Naive thymus-derived CD8-positive, alpha-beta T cell (primary cell): ENCODE measurements at places on chromosomes 11 and 22.
A peak's percentile ranks its signal among the peaks of the same experiment; 100 is the strongest.

DNA sequence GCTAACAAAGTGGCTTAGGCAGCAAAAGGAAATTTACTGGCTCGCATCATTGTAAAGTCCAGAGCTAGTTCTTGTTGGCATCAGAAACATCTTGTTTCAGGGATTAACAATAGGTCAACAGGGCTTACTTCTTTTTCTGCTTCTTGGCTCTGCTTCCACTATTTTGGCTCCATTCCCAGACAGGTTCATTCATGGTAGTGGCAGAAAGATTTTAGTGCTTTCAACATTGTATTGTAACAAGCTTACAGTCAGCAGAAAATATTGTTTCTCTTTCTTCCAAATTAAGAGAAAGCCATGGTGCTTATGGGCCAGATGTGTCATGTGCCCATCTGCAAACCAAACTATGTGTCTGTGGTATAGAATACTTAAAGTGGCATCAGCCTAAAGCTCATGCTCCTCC lies 315.6 kb downstream of the RAB38 start:
- DNase-seq: no peak

DNA sequence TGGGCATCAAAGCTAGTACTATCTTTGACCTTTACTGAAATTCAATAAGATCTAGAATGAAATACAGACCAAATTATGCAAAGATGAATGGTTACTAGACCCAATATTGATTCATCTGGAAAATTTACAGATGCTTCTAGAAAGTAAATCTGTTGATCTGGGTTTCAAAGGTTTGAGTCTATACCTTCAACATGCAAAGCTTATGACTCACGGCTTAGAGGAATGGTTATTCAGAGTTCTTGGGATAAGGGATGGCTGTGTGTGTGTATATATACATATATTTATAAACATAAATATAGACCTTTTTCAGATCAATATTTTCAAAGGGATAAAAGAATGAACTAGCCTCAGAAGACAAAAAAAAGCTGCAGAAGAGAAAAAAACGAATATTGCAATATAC lies 1.3 kb downstream of the SPTY2D1 start:
- no peak for DNase-seq

DNA sequence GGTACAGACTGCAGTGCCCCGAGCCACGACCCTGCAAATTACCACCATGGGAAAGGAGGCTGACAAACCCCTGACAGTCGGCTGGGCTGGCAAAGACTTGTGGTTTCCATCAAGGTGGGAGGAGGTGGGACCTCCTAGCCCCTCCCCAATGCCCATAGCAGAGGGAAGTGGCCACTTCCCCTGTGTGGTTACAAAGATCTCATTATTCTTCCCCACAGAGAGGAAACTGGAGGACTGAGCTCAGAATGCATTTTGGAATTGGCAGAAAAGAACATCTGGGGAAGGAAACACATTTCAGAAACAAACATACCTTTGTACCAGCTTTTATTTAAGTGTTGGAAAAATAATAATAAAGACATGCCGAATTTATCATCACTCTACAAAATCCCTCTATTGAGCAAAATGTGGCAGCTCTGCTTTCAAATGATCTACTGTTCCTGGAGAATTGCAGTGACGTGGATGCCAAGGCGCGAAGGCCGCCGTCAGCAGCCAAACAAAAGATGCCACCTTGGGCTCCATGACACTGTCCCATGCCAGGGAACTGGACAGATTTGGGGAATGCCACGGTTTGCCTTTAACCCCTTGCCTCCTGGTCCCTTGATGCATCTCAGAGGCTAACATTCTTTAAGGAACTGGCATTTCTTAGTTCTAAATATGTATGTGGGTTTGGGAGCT lies 169.6 kb downstream of the CRYBB2 start:
- no peak for DNase-seq

DNA sequence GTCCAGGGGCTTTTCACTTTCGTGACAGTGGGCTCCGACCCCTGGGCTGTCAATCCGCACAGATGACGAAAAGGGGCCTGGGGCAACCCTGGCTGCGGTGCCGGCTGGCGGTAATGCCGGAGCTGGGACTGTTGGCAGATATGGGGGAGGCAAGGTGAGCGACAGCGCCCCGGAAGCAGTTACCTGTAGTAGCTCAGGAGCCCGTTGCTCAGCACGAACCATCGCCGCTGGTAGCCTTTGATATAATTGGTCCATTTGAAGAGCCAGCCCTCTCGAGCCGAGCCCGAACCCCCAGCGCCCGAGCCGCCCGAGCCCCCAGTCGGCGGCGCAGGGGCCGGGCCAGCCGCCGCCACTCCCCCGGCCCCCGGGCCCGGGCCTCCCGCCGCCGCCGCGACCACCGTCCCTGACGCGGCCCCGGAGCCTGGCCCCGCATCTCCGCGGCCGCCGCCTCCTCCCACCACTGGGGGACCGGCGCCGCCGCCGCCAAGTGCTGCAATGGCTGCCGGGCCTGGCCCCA lies 396 bp downstream of the OSBP start:
- peak; percentile 64 for DNase-seq

DNA sequence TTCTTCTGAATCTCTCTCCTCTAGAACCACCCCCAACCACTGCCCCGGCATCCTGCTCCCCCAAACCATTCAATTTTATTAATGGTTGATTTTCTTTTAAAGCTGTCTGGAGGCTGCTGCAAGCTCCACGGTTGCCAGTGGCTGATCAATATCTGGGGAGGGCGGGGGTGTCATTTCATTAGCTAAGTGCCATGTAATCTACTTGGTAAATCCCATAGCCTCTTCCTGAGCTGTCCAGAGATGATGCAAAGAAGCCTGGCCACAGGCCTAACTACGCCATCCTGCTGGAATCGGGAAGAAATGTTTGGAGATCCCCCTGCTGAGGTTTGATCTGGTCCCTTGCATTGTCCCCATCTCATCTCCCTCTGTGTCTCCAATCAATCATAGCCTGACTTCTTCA lies 440.1 kb downstream of the MIAT start:
- no peak for DNase-seq

GRCh38 chr22:46367707-46368191 lies 32.2 kb downstream of the TRMU start:
- DNase-seq: peak; percentile 34

- no peak for DNase-seq
These were observed 623.8 kb upstream of the KIRREL3 start for GRCh38 chr11:127624306-127624856.

DNA sequence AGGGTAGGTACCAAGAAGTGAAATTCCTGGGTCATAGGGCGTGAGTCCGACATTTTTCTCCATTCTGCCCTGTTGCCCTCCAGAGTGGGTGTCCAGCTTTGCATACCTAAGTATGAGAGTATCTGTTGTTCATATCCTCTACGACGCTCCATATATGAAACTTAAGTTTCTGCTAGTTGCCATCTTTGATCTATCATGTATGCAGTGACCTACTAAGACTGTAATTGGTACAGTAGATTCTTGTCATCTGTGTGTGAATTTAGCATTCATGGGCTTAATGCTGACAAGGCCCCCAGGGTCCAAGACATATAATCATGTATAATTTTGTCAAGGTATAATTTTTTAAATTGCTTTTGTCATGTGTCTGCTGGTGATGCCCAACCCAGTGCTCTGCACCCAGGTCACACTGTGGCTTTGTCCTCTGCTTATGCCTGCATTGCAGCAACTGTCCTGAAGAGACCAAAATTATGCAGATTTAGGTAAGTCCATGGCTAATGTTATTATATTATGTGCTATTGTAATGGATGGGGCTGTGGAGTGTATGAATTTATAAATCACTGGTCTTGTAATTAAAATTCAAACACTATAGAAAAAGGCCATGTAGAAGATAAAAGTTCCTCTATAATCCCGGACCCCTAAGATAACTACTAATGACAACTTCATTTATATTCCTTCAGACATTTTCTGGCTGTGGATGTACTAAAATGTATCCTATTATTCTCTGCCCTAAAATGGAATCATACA lies 12.2 kb downstream of the NEAT1 start:
- no peak for DNase-seq

- no peak for DNase-seq
These were observed 60.9 kb upstream of the HSPA8 start for GRCh38 chr11:123122852-123123251.
